ENCODE measurements at places on chromosomes 2 and 18.

GRCh38 chr2:239488125-239488524, 87.3 kb upstream of the HDAC4 start:
- DNase-seq = no peak

DNA sequence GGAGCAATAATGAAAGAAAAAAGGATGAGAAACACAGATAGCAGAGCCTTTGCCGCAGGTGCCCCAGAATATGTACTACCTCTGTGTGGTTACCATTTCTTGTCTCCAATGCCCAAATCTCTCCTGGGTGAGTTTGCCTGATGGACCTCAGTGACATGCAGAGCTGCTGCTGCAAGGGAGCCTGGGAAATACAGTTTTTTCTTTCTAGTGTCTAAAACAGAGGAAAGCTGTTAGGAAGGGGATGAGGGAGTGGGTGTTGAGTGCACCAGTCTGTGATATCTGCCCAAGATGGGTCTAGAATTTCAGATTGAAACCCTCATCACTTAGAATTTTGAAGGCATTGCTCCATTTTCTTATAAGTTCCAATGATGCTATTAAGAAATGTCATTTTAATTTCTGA, 9.9 kb upstream of the MBOAT2 start:
- no peak for DNase-seq

- DNase-seq = no peak
Measured at GRCh38 chr2:171244970-171245782, 84.5 kb upstream of the TLK1 start.

DNA sequence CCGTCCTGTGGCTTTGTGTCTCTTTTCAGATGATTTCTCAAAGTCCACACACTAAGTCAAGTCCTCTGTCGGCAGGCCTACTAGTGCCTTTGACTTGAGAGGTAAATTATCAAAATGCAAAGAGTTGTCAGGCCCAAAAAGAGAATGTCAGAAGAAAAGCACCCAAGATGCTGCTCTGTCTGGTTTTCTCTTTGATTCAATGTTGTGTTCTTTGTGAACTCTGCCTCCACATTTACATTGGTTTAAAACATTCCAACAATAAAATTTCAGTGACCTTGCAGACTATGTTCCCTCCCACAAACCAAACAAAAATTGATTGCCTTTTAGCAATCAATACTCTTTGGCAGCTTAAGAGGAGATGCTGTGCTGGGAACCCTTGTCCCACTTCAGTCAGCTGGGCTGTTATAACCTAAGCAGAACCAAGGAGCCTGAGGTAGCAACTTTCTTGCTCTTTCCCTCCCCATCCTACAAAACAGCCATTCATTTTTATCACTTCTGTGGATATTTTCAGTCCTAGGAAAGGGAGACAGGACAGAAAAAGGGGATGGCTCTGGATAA, 19.6 kb upstream of the SATB2 start:
- DNase-seq = no peak

GRCh38 chr18:64710105-64710861, 561.4 kb upstream of the LINC00305 start:
- DNase-seq = no peak

DNA sequence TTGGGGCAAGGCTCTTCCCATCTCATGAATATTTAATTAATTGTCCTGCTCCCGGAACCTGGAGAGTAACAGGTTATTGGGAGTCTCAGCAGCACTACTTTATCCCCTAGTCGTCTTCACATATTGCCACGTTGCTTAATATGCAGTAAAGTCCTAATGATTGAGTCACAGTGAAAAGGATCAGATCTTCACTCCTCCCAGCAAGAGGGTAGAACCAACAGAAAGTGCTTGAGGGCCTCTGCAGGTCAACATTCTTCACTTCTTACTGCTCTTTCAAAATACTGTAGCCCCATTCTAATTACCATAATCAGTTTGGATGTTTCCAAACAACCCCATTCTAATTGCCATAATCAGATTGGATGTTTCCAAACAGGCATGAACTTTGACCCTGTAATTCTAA, 801.0 kb downstream of the LRRTM4 start:
- DNase-seq = no peak

DNA sequence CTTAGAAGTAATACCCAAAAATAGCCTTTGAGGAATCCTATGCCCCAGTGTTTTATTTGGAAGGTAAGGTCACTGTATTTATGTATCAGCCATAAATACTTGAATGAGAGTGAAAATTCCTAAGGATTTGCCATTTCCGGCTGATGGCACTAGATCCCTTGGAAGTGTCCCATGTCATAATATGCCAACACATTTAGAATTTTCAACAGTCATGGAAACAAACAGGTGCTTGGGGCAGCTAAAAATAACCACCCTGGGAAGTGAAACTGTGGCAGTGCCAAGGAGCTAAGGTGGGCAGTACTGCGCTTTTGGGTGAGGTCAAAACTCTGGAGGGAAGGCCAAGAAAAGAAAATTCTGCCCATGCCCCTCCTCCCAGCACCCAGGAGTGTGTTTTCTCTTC, 80.2 kb downstream of the TCF7L1 start:
- no peak for DNase-seq

DNA sequence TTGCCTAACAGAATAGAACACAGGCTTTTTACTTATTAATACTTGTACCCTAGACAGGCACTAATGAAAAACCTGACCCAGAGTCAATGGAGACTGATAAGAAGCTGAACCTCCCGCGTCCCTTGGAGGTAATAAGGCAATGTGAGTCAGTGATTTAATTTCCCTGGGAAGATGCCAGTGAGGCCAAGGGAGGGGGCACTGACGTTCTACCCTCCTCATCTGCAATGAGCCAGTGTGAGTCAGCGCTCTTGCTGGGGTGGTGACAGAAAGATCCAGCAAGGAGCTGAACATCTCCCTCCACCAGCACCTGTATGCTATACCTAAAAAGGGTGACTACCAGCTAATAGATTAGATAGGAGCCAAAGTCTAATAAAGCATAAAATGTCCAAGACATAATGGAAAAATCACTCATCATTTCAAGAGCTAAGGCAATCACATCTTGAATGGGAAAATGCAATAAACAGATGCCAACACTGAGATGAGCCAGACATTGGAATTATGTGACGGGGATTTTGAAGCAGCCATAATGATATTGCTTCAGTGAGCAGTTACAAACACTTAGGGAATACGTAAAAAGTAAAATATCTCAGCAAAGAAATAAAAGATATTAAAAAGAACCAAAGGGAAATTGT, 116.9 kb downstream of the TPGS2 start:
- DNase-seq = peak; percentile 29

DNA sequence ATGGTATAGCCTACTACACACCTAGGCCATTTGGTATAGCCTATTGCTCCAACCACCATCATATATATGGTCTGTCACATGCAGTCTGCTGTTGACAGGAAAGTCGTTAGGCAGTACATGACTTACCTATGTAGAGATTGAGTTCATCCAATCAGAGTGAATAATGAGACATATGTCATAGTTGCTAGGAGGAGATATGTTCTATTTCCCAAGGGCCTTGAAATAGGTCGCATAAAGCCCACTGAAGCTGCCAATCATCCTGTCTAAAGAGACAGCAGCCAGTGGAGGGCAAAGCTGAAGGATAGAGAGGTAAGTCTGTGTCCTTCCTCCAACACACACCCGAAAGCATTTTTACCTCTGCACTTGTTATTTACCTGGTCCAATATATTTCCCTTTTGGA, 263.4 kb downstream of the PTPRM start:
- peak; percentile 2 for DNase-seq

- DNase-seq = no peak
Measured at GRCh38 chr2:178700136-178700535, 107.1 kb downstream of the TTN start.

GRCh38 chr2:54772531-54772930, 49.1 kb downstream of the EML6 start:
- DNase-seq = no peak

DNA sequence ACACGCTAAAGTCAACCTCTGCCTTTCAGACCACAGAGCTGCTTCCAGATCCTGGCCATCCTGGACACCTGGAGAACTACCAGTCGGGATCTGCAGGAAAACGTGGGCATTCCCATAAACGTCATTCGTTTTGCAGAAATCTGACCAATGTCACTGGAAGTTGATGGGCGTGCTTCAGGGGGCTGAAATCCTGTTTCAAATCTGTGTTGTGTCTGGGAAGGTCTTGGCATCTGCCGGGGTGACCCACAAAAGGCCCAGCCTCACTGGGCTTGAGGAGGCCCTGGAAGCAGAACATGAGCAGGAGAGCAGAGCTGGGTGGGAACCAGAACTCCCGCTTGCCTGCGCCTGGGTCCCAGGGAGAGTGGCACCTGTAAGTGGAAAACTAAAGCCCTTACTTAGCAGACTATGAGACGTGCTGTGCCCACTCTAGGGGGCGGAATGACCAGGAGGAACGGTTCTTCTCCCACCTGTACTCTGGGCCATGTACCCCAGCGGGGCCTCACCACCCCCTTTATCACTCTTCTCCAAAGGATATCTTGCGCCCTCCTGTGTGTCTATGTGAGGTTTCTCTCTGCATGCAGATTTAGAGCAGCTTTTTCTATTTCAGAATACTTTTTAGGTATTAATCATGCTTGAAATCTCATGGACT, 200.9 kb downstream of the FAM210A start:
- no peak for DNase-seq

DNA sequence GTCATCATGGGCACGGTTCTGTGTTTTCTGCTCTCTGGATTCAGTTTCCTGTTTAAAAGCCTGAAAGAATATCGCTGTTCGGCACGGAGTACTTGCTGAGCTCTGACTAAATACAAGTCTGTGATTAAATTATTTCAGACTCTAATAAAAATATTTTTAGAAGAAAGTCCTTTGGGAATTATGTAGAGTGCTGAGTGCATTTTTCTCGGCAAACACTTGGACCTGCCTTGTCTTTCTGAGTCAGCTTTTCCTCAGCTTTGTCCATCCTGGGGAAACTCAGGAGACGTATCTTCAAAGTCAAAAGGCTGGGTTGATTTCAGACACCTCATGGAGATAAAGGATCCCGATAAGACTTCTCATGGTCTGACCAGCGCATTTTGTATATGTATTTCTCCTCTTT, 45.9 kb downstream of the IL1R2 start:
- DNase-seq = no peak

GRCh38 chr2:73063909-73064875, 7.3 kb downstream of the SFXN5 start:
- peak; percentile 34 for DNase-seq

DNA sequence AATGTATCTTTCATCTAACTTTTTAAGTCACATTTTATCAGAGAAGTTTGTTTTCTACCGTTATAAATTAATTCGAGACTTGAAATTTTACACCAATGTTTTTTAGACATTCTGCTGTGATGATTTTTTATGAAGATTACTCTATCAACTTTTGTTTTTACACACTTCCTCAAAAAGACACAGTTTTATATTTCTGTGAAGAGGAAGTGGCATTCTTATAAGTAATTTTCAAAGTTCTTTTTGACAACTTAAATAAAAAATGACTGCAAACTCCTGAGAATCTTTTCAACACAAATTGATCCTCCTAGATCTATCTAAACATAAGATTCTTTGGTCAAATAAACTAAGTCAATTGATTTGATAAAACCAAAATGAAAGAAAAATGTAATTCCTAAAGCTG, 13.7 kb downstream of the ANKRD44 start:
- DNase-seq = no peak

GRCh38 chr18:70822691-70823090, 533.8 kb downstream of the SOCS6 start:
- no peak for DNase-seq

GRCh38 chr2:113257516-113258264, 21.0 kb downstream of the PAX8 start:
- DNase-seq = no peak

GRCh38 chr2:189880429-189880828, 96.2 kb downstream of the PMS1 start:
- no peak for DNase-seq

GRCh38 chr2:21924640-21925285, 801.0 kb downstream of the TDRD15 start:
- DNase-seq = no peak

DNA sequence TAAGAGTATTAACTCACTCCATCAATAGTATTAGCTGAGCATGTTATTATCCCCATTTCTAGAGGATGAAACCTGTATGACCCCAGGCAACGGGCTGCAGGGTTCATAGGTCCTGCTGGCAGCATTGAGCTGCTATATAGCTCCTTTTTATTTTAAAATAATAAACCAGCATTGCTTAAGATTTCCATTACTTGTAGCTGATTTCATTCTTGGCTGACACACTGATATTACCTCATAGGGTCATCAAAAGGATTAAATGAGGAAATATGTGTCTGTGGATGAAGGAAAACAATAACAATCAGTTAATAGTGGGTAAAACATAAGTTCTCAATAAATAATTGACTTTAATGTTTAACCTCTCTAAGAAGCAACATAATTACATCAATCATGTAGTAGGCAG, 48.3 kb upstream of the NRP2 start:
- DNase-seq = no peak

DNA sequence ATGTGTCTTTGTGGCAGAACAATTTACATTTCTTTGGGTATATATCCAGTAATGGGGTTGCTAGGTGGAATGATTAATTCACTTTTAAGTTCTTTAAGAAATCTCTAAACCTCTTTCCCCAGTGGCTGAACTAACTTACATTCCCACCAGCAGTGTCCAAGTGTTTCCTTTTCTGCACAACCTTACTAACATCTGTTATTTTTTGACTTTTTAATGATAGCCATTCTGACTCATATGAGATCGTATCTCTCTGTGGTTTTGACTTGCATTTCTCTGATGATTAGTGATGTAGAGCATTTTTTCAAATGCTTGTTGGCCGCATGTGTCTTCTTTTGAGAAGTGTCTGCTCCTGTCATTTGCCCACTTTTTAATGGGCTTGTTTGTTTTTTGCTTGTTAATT, 43.1 kb upstream of the PTH2R start:
- DNase-seq = peak; percentile 12

GRCh38 chr2:6626401-6627012, 239.2 kb downstream of the CMPK2 start:
- DNase-seq = no peak

GRCh38 chr18:40866013-40866645, 1088.9 kb upstream of the PIK3C3 start:
- no peak for DNase-seq

- peak; percentile 45 for DNase-seq
Measured at GRCh38 chr2:142112757-142113221, 18.0 kb downstream of the LRP1B start.
